NCI-H526 treated with DMSO at 0.1 percent for 48 hours (cell line): ENCODE measurements at places on chromosomes 3 and 15.

DNA sequence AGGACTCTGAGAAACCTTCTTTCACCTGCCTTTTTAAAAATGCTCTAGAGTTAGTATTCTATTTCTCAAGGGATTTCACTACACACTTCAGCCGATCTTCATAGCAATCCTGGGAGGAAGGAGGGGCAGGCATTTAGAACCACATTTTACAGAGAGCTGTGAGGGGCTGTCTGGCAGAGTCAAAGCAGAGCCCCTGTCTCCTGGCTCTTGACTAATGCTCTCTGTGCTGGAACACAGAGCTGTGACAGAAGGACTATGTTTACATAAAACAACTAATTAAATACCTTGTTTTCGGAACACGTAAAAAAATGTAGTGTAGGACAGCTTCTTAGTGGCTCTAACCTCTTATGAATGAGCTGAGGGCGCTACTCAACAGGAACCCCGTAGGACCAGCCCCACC, 7.6 kb upstream of the SPTBN5 start:
- DNase-seq, result no peak

DNA sequence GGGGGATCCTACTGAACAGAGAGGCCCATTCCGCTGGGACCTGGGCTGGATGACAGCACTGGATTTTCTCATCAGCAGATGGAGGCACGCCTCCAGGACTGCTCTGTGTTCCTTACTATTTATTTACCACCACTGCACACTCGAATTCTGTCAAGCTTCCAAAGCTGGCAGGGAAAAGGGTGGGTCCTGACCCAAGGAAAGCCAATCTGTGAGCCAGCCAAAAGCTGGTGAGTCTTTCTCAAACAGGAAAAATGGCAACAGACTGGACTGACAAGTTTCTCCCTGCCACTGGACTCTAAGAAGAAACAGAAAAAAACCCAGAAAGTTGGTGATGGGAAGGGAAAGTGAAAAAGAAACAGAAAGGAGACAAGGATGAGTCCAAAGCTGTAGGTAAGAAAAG, 37.8 kb downstream of the CD47 start:
- no peak for DNase-seq

- DNase-seq, result no peak
These were observed 317.3 kb upstream of the WNT5A start for GRCh38 chr3:55804170-55805095.

DNA sequence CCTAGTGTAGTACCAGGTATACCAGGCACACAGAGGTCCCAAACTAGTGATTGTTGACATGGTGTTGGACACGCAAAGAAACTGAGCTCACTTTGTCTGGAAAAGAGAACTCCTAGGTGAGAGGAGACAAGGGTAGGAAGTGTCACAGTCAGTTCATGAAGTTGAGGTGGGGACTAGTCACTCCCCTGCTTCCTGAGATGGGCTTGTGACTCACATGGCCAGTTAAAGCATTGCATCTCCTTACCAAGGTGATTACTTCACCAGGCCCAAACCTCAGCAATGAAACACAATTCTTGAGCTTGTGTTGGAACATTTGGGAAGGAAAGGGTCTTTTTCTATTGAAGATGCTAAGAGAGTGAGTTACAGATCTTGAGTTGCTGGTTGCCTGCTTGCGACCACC, 49.2 kb upstream of the RAD18 start:
- no peak for DNase-seq

DNA sequence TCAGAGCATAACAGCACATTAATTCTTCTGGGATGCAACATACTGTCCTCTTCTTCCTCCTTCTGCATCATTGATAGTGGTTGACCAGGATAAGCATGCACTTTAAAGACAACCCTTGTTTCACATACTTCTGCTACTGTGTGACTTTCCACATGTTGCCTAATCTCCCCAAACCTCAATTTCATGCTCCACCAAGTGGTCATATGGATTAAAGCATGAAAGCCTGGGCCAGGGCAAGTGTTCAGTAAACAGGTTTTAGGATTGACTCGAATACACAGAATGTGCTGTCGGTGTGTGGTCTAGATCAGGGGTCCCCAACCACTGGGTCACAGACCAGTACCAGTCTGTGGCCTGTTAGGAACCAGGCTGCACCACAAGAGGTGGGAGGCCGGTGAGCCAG, 22.5 kb upstream of the BFSP2 start:
- no peak for DNase-seq

- no peak for DNase-seq
These were observed 393.2 kb downstream of the SOX2 start for GRCh38 chr3:182104881-182105280.

- no peak for DNase-seq
These were observed 299.6 kb upstream of the C2CD4B start for GRCh38 chr15:62464705-62465104.

DNA sequence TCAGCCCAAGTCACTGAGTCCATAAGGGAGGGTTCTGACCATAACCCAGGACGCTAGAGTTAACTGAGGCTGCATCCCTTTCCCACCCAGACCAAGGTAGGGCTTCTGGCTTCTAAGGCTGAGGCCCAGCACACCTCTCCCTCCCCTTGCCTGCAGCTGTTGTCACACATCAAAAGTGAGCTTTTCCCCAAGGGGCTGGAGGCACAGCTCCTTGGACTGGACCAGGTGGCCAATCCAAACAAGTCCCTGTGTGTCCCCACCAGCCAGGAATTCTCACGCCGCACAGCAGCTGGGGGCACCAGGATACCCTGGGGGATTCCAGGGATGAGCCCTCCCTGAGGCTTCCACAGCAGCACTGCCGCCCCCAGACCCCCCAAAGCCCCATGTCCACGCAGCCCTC, 22.3 kb upstream of the ISLR2 start:
- no peak for DNase-seq

GRCh38 chr3:137770066-137770834, 6.1 kb downstream of the SOX14 start:
- DNase-seq, result no peak

GRCh38 chr15:99509686-99510461, 55.9 kb upstream of the MEF2A start:
- no peak for DNase-seq

GRCh38 chr3:23256741-23257435, 53.8 kb downstream of the UBE2E2 start:
- no peak for DNase-seq

DNA sequence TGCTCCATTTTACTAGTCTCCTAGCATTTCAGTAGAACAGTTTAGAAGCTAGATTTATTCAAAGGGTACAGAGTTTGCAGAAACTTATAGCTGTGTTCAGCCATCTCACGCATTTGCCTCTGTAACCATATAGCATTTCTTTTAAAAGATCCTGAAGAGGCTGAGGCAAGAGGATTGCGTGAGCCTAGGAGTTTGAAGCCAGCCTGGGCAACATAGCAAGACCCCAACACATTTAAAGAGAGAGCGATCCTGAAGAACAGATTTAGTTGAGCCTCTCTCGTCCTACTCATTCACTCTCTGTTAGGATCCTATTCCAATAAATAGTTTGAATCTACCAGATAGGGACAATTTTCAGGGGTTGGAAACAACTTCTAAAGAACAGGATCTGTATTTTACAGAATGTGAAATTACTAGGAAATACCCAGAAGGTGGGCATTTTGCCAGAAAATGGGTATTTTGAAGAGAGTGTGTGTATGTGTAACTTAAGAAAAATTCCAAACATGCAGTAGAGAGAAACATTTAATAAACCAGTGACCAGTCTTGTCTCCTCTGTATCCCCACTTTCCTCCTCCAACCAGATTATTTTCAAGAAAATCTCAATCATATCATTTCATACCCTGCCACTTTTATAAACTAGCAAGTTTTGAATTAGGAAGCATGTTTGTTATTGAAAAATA, 4.5 kb downstream of the EIF3J start:
- DNase-seq, result no peak

DNA sequence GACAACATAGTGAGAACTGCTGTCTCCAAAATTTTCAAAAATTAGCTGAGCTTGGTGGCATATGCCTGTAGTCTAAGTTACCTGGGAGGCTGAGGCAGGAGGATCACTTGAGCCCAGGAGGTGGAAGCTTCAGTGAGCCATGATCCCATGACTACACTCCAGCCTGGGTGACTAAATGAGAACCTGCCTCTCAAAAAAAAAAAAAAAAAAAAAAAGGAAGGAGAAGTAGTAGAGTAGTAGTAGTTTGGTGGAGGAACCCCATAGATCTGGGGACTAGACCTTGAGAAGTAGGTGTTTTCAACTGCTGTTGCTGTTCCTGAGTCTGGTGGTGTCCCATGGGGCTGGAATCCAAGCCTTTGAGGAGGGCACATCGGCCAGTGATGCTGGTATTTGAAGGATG, 38.4 kb upstream of the UBE2E2 start:
- no peak for DNase-seq

- no peak for DNase-seq
These were observed 156.8 kb downstream of the IMPG2 start for GRCh38 chr3:101163554-101163953.

- DNase-seq, result no peak
These were observed 194.3 kb upstream of the MANF start for GRCh38 chr3:51190827-51191226.

- DNase-seq, result no peak
These were observed 24.9 kb downstream of the POMGNT2 start for GRCh38 chr3:43080726-43081568.

DNA sequence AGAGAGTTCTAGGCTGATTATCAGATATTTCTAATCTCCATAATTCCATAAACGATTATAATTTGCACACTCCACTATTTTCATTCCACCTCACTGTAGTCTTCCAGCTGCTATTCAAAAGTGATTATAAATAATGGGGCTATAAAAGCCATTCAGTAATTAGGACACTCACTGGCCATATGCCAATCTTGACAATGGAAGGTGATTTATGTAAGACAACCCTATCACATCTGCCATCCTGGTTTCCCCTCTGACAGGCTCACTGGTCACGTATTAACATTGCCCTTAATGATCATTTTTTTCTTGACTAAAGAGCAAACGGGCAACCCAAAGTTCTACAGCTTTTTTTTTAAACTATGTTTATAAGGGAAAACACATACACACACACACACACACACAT, 402.4 kb downstream of the MAGI1 start:
- DNase-seq, result no peak

GRCh38 chr3:66722675-66723074, 221.9 kb upstream of the LRIG1 start:
- DNase-seq, result no peak

DNA sequence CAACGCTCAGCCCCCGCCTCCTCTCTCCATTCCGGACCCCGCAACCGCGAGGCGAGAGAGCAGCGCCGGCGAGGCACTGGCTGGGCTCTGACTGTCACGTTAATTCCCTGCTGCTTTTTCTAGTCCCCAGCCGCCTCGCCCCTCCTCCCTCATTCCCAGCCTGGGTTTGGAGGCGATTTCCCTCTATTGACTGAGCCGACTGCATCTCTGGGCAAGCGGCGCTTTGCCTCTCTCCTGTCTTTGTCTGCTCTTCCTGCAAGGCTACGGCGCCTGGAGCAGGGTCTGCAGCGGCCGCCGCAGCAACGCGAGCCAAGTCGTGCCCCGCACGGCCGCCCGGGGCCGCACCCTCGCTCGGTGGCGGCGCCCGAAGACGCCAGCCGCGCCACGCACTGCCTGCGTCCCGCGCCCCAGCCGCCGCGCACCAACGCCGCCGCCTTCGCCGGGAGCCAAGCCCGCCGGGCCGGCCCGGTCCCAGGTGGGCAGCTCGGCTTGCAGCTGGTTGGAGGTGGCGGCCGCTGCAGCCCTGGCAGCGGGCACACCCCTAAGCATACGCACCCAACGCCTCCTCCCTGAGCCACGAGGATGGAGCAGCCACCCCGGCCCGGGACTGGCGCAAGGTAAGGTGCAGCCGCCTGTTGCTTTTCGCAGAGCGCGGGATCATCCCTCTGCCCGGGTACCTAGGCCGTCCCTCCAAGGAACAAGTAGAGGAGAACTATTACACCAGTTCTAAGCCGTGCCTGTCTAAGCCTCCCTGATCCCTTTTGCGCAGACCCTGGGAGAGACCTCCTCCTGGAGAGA, at the start of gene LRRC3B:
LRRC3B (plus strand) TSS at position 152 of the 798 bp plus-strand sequence. CDS start 86,901 bp downstream, outside the sequence.
- no peak for DNase-seq

DNA sequence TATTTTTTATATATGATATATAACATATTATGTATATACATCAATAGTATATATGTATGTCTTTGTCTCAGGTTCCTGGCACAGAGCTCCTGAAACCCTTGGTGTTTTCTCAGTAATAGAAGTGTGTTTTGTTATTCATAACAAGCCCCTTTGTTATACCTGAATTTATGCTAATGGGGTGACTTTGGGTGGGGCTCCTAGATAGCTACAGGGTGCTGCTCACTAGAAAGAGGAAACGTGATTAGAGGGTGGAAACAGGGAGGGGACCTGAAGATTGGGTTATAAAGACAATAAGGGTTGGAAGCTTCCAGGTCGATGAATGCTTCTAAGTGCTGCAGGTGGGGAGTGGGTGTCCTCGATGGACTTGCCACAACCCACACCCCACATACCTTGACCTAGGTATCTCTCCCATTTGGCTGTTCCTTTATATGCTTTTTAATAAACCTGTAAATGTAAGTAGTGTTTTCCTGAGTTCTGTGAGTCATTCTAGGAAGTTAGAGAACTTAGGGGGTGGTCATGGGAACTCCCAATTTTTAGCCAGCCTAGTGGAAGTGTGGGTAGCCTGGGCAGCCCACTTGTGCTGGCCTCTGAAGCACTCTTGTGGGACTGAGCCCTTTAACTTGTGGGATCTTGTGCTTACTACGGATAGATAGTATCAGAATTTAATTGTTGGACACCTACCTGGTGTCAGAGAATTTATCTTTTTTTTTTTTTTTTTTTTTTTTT, 36.9 kb upstream of the C15orf39 start:
- DNase-seq, result no peak

DNA sequence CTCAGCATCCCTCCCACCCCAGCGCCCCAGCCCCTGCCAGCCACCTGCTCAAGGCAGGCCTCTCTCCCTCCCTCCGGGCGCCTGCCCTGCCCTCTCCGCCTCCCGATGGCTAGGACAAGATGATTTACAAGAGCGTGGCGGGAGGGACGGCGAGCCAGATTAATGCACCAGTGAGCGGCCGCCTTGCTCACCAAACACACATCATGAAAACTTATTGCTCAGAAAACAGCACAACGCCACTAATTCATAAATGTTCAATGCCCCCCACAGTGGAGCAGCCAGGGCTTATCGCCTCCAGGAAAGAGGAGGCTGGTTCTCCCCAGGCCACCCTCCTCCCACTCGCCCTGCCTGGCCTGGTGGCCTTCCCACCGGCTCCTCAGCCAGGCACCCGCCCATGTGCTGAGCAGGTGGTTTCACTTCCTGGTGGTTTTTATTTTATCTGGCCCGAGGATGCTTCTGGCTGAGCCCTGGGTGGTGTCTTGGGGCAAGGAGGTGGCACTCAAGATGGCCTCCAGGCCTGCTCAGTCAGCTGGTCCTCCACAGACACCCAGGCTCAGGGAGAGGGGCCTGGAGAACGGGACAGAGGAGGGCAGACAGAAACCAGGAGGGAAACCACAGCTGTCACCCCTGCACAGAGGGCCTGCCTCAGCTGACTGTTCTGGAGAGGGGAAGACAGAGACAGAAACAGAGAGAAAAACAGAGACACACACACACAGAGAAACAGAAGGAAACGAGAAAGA, 284.9 kb downstream of the UACA start:
- DNase-seq, result no peak

DNA sequence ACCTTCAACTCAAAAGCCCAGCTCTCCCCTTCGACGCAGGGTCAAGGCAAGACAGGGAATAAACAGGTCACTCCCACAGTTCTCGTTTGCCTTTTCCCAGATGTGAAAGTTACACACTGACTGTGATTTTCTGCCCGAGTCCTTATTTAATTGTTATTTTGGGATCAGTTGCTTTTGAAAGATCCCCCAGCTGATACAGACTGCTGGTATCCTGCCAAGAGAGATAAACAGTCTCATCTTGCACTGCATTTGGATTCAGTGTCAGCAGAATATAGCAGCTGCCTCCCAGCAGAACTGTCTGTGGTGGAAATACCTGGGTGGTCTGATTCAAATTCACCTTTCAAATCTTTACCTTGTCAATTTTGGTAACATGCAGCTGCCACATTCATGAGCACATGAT, 56.0 kb upstream of the FAM3D start:
- DNase-seq, result no peak
